Colonic mucosa (tissue), 4 donors: ENCODE measurements at places on chromosomes 11 and 22.

GRCh38 chr22:48504519-48505140 lies 1323.0 kb downstream of the BRD1 start:
- H3K4me3 ChIP-seq, result no peak overlapping the region
- H3K36me3 ChIP-seq, result no peaks in the 10 kb centered on the region
- H3K27ac ChIP-seq, result no peak overlapping the region
- DNase-seq, result no peak
- no peaks in the 10 kb centered on the region for H3K4me1 ChIP-seq

GRCh38 chr11:77095551-77096490 lies 6.8 kb upstream of the OMP start:
- H3K27me3 ChIP-seq, result no peaks in the 10 kb centered on the region
- peak; percentile 91 for DNase-seq
- peak overlapping the region; percentile 75 for H3K27ac ChIP-seq
- H3K4me1 ChIP-seq, result peaks cover 11% of the 10 kb centered on the region
- H3K36me3 ChIP-seq, result no peaks in the 10 kb centered on the region

GRCh38 chr22:36850056-36850455 lies 10.8 kb upstream of the NCF4 start:
- H3K27me3 ChIP-seq, result no peaks in the 10 kb centered on the region
- DNase-seq, result no peak
- no peaks in the 10 kb centered on the region for H3K36me3 ChIP-seq
- no peaks in the 10 kb centered on the region for H3K4me1 ChIP-seq
- no peak overlapping the region for H3K4me3 ChIP-seq

- no peaks in the 10 kb centered on the region for H3K27me3 ChIP-seq
- no peak overlapping the region for H3K27ac ChIP-seq
- no peak for DNase-seq
Observed at GRCh38 chr22:29325356-29325755, 9.9 kb upstream of the RASL10A start.

GRCh38 chr11:8219257-8220021 lies 44.2 kb downstream of the LMO1 start:
- no peak overlapping the region for H3K27ac ChIP-seq
- H3K36me3 ChIP-seq, result no peaks in the 10 kb centered on the region
- H3K4me3 ChIP-seq, result no peak overlapping the region
- peaks cover 3% of the 10 kb centered on the region for H3K4me1 ChIP-seq
- DNase-seq, result peak; percentile 58
- no peaks in the 10 kb centered on the region for H3K27me3 ChIP-seq

DNA sequence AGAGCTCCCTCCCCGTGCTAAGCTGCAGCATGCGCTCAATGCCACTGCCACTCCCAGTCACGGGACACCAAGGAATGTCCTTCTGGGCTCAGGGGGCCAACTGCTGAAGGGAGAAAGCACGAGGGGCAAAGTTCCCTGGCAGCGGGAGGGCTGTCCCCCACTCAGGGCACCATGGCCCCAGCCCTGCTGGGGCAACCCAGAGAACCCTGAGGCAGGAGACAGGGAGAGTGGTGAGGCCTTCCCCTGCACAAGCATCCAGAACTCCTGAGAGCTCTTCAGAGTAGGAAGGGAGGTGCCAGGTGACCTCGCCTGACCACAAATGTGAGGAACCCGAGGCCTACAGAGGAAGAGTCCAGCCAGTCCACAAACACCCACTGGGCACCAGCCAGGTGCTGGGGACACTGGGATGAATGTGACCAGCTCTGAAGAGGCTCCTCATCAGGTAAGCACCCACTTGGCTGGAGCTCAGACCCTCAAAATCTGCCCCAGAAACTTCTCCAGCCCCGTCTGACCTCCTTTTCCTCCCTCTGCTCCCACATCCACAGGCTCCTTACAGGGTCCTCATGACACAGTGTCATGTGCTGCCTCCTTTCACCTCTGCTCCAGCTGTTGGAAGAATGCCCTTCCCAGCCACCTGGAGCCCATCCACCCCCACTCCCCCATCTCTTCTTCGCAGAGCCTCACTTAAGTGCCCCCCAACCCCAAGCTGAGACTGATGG lies 15.6 kb downstream of the GDPD5 start:
- DNase-seq, result no peak
- H3K4me1 ChIP-seq, result no peaks in the 10 kb centered on the region
- H3K4me3 ChIP-seq, result no peak overlapping the region
- no peak overlapping the region for H3K27ac ChIP-seq
